Activated CD4-positive, alpha-beta T cell treated with anti-CD3 and anti-CD28 coated beads for 36 hours (primary cell): ENCODE measurements at places on chromosomes 5 and 9.

DNA sequence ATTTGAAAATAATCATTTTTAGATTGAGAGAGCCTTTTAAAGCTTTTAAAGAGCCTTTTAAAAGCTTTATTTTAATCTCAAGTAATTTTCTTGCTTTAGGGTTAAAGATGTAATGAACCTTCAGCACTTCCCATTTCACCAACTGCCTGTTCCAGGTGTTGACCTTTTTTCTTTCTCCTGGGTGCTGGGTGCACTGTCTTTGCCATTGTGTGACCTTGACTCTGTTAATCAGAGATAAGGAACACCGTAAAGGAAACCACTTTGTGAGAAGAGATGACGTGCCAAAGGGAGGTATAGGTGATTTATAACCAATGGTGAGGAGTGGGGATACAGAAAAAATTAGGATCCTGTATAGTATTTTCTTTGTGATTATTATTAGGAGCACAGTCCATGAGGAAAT lies 68.2 kb downstream of the NAA35 start:
- H3K27ac ChIP-seq: no peak overlapping the region
- H3K27me3 ChIP-seq: no peaks in the 10 kb centered on the region
- no peak for DNase-seq

DNA sequence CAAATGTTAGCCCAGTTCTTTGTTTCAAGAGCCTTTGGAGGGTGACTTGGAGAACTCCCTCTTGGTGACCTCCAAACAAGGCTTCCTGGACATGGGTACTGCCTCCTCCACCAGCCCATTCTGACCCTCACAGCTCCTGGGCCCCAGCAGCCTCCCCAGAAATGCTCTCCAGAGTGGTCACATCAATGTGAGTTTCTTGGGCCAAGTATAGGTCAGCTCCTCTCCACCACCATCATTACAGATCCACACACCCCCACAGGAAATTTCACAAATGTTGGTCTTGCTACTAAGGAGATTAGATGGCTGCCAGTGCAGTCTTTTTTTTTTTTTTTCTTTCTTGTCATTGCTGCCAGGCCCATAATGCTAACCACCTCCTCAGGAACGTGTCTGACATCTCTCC lies 410.7 kb downstream of the DTWD2 start:
- H3K4me1 ChIP-seq: no peaks in the 10 kb centered on the region
- H3K4me3 ChIP-seq: no peak overlapping the region
- no peak overlapping the region for H3K27ac ChIP-seq
- H3K36me3 ChIP-seq: no peaks in the 10 kb centered on the region
- no peaks in the 10 kb centered on the region for H3K27me3 ChIP-seq
- DNase-seq: no peak

GRCh38 chr9:22463205-22463604 lies 16.6 kb downstream of the DMRTA1 start:
- H3K27me3 ChIP-seq: peaks cover 9% of the 10 kb centered on the region
- no peak for DNase-seq
- H3K4me3 ChIP-seq: no peak overlapping the region

DNA sequence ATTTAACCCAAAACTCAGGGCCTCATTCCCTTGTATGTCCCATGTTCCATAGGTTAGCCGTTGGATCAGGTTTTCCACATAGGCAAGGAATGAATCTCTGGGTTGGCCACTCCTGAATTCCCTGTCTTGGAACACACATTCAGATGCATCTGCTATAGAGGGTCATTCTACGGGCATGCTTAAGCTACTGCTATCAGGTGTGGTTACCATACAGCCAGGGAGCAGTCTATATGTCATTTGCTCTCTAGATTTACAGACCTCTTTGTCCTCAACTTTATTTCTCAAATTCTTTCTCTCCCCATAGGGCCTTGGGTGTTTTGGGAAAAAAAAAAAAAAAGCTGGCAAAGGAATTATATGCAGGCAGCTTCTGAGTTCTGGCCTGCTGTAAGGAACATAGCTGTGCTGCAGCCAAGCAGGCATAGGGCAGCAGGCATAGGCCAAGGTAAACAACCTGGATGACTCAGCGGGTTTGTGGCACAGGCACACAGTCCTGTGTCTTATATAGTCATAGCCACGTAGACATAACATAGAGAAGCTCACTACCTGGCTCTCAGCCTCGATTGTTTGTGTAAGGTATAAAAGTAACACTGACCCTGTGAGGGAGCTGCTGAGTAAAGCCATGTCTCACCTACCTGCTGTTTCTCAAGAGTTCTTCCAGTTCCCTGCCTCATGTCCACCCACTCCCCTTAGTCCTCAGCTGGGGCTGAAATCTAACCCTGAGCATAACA lies 141.5 kb downstream of the OSTF1 start:
- H3K4me1 ChIP-seq: no peaks in the 10 kb centered on the region
- H3K27ac ChIP-seq: no peak overlapping the region

- peaks cover 6% of the 10 kb centered on the region for H3K4me1 ChIP-seq
- no peak overlapping the region for H3K27ac ChIP-seq
- no peak overlapping the region for H3K4me3 ChIP-seq
- no peaks in the 10 kb centered on the region for H3K27me3 ChIP-seq
- no peaks in the 10 kb centered on the region for H3K36me3 ChIP-seq
Measured at GRCh38 chr9:27462434-27462833, 61.7 kb upstream of the IFNK start.
